ENCODE measurements at places on chromosomes 16 and 17.
A peak's percentile ranks its signal among the peaks of the same experiment; 100 is the strongest.

DNA sequence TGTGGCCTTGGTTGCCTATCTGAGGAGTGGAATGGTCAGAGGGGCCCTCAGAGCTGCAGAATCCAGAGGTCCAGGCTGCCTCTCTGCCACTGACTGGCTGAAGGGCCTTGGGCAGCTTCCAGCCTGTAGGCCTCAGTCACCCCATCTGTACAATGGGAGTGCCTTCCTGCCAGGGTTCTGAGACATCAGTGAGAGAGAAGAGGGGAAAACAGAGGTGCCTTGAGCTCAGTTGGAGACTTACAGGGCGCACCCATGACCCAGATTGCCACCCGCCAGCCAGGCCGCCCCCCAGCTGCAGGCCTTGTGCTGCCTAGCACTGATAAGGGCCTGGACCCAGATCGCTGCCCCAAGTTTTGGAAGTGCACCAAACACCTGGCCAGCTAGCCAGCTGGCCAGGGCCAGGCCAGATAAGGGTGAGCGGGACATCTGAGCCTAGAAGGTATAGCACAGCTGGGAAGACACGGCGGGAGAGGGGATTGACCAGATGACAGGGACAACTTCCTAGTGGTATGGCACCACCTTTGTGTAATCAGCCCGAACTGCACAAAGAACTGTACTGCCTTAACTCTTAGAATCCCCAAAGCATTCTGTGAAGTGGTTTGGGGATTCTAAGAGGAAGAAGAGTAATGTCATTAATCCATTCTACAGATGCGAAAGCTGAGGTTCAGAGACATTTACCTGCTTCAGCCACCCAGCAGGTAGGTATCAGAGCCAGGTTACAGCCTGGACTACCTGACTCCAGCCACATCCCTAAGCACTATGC lies 1.4 kb downstream of the SLC4A1 start:
- no peak for DNase-seq

- peak; percentile 88 for DNase-seq
These were observed 3.9 kb downstream of the SPATA20 start for GRCh38 chr17:50550661-50551432.

DNA sequence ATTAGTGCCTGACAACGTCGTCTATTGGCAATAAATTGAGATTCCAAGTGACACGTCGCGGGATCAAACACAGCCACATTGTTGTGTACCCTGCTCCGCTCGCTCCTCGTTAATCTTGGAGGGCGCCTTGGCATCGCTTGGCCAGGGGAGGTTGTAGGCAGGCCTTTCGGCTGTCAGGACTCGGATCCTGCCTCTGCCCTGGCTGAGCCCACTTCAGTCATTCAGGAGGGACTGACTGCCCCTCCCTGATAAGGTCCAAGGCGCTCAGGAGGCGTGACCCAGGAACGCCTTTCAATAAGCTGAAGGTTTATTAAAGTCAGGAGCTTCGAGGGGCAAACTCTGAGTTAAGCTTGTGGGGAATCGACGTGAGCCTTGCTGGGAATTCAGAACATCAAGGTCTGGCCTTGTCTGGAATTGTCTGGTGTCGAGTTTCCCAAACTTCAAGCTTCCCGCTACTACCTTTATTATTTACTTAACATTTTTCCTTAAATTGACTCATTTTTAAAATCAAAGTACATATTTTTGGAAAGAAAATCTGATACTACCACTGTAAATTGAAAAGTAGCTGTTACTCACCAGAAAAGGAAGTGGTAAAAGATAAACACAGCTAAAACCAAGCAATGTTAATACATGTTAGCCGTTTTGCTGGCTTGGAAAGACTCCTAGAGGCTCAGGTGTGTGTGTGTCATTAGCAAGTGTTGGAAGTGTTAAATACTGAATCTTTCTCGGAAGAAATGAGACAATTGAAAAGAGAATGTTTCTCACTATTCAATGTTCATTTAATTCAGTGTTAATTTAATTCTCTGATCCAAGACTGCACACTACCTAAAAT lies 5.3 kb upstream of the IRX3 start:
- DNase-seq: no peak

DNA sequence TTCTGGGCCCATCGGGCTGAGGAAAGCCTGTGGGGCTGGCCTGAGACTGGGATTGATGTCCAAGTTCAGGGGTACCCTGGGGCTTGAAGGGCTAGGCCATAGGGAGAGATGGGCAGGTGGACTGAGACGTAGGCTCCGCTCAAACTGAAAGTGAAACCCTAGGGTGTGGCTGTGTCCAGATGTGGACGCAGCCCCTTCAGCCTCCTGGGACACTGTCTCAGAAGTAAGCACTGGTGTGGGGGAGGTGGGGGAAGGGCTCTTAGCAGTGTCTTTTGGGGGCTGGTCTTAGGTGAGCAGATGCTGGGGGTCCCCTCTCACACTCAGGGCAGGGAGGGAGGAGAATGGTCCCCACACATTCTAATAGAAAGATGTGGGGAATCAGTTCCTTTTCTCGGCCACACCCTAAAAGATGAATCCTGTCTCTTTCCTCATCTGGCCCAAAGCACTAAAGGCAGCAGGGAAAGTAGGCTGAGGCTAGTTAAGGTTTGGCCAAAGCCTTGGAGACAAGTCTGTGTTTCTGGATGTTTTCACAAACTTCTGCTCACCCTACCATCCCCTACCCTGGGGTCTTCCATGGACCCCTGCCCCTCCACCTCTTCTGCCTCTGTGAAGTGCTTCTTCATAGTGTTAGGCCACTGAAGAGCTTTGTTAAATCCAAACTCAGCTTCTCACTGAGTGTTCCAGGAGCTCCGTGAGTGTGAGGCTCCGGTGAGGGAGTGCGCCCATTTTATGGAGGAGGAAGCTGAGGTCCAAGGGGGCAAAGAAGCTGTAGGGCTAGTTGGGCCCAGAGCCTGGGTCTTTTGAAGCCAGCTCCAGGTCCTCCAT lies 5.6 kb downstream of the FMNL1 start:
- peak; percentile 16 for DNase-seq

DNA sequence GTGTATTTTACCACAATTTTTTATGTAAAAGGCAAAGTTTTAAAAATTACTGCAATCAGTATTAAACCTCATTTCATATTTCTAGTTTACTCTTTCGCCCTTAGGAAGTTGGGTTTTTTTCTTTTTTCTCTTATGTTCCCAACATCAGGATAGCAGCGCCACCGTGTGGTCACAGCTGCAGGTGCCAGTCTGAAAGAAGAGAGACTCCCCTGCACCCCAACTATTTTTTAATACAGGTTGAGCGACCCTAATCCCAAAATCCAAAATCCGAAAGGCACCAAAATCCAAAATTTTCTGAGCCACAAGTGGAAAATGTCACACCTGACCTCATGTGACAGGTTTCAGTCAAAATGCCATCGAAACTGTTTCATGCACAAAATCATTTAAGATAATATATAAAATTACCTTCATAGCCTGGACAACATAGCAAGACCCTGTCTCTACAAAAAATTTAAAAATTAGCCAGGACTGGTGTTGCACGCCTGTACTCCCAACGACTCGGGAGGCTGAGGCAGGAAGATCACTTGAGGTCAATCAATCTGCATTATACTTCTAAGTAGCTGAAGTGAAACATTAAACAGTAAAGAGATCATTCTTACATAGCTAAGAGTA lies 21.8 kb upstream of the ASGR2 start:
- peak; percentile 67 for DNase-seq

DNA sequence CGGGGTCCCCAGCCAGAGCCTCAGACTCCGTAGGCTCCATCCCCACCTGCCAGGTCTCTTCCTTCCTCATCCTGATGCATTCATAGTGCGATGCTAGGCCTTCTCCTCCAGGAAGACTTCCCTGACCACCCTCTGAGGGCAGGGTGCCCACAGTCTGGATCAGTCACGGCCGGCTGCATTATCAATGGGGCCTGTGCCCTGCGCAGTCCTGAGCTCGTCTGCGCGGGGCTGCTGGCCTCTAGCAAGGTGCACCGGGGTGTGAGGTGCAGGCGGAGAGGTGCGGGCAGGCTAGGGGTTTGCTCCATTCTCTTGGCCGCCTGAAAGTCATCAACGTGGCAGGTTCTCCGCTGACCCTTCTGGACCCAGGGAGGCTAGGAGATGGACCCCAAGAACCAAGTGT lies 56.9 kb upstream of the ACSF3 start:
- no peak for DNase-seq

GRCh38 chr17:78307887-78308638 lies 51.8 kb downstream of the SOCS3 start:
- no peak for DNase-seq

GRCh38 chr16:54090602-54091001 lies 196.0 kb downstream of the IRX3 start:
- no peak for DNase-seq

DNA sequence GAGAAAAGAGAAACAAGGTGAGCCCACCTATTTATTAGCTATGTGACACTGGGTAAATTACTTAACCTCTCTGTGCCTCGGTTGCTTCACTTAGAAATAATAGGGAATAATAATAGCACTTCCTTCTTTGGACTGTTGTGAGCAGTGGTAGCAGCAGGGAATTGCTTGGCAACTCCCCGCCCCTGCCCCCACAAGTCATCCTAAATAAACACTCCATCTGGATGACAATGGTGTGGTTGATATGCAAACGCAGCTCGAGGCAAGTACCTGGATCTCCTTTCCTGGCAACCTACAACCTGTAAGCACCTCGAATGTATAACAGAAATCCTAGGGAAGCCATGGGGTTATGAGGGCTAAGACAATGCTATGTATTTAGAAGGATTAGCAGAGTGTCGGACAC lies 9.1 kb downstream of the TEKT3 start:
- no peak for DNase-seq

DNA sequence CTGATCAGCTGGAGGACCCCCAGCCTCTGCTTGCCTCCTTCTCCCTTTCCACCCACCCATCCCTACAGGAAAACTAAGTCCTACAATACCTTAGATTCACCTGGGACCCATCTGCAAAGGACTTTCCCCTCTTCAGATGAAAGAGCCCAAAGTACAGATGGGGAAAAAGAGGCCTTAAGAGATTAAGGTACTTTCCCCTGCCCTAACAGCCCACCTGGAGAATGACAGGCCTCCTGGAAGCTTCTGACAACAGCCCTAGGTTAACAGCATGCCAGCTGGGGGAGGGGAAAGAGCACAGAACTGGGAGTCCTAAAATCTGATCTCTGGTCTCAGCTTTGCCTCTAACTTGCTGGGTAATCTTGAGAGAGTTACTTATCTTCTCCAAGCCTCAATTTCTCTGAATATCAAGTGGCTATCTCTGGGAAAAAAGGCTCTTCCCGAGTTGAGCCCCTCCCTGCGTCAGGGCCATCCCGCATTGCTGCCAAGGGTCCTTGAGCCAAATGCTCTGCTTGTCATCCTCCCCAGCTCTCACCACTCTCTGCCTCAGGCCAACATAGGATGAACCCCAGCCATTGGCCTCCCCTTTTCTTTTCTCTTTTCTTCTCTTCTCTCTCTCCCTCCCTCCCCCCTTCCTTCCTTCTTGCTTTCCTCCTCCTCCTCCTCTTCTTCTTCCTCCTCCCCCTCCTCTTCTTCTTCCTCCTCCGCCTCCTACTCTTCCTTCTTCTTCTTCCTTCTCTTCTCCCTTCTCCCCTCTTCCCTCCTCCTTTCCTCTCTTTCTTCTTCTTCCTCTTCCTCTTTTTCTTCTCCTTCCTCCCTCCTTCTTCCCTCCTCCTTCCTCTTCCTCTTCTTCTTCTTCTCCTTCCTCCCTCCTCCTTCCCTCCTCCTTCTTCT lies 22.5 kb upstream of the SP6 start:
- no peak for DNase-seq

DNA sequence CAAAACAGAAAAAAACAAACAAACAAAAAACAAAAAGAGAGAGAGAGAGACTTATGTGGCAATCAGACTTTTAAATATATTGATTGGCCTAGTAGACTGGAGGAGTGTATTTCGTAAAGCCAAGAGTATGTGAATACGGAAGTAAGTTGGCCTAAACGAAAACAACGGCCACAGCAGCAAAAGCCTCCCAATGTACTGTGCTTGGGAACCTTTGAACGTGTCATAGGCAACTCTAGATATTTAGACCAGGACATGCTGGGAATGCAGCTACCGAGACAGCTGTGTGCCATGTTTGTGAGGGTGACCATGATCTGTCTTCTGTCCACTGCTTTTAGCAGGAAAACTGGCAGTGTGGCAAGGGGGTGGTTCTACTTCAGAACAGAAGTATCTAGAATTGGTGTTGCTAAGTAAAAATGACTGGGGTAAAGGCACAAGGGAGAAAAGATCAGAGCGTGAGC lies 7.4 kb downstream of the MAF start:
- no peak for DNase-seq

- DNase-seq: no peak
These were observed 41.9 kb upstream of the ATP2A3 start for GRCh38 chr17:4006165-4006589.

GRCh38 chr17:42180922-42181850 lies at the start of gene KCNH4:
KCNH4 (minus strand) TSS chr17:42181142; CDS start chr17:42180945, 197 bp downstream.
- DNase-seq: peak; percentile 62

DNA sequence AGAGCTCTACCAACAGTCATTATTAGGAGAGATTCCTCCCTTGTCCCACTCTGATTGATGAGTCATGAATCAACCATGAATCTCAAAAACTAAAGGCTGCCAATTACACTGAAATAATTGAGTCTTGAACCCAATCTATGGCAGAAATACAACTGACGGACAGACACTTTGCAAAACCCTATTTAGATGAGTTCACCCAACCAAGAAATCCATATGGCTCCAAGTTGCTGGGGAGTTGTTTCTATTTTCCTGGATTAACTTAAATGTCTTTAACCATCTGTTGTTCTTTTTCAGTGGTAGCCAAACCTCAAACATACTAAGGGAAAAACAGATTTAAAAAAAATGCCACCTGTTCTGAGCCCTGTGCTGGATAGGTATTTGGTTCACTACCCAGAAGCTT lies 151.0 kb downstream of the SHISA9 start:
- no peak for DNase-seq

DNA sequence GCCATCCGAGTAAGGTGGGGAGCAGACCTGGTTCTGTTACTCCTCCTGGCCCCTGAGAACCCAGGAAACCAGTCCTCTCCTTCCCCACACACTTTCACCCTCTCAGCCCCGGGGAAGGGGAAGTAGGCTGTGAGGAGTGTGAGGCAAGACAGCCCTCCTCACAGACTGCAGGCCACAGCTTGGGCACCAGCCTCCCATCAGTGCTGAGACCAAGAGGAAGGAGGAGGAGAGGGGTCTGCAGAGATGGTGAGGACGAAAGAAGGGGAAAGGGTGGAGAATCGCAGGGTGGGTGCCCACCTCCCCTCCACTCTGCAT lies 7.0 kb downstream of the G6PC3 start:
- no peak for DNase-seq

DNA sequence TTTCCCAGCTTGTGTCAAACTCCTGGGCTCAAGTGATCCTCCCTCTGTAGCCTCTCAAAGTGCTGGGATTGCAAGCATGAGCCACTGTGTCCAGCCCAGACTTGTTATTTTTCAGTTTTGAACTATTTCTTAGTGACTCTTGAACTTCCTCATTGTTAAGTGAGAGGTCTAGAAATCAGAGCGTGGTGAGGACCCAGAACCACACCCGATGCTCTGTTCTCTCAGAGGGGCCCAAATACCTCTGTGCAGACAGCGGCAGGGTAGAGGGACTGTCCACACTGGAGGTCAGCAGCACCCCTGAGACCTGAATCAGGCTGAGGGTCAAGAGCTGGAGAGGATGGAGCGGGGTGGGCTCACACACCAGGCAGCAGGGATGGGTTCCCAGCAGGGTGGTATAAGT lies 47.7 kb upstream of the MEAK7 start:
- DNase-seq: no peak
